Tibial nerve (tissue), 4 donors: ENCODE measurements at places on chromosomes 4 and X. TPM values are rescaled to one million over a fixed set of nuclear protein-coding genes. Genes with fewer than 3 reads are reported as not detected.

The UGT2B11 gene
- not detected for total RNA-seq

The NUP54 gene
- total RNA-seq, result 27.5 TPM

The SMPX gene
- total RNA-seq, result not detected

The REPS2 gene
- 9.0 TPM for total RNA-seq

DNA sequence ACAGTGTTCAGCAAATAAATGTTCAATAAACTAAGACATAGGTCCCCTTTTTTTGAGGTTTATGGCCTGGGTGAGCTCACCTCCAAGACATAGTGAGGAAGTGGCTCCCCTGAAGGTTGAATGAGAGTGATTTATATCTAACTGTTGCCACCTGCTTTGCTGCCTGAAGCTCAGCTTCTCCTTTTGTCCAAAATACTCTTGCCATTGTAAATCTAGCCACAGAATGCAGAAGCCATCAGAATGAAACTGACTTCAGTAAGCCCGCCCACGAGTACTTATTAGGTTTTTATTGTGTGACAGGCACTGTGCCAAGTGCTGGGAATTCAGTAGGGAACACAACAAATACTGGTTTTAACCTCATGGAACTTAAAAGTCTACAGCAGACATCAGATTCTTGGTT, 18.0 kb downstream of the SPINK2 start:
- no peak overlapping the region for H3K27ac ChIP-seq
- H3K27me3 ChIP-seq, result no peaks in the 10 kb centered on the region
- H3K4me3 ChIP-seq, result no peak overlapping the region
- no peaks in the 10 kb centered on the region for H3K36me3 ChIP-seq
- H3K4me1 ChIP-seq, result peaks cover 12% of the 10 kb centered on the region
- DNase-seq, result no peak

DNA sequence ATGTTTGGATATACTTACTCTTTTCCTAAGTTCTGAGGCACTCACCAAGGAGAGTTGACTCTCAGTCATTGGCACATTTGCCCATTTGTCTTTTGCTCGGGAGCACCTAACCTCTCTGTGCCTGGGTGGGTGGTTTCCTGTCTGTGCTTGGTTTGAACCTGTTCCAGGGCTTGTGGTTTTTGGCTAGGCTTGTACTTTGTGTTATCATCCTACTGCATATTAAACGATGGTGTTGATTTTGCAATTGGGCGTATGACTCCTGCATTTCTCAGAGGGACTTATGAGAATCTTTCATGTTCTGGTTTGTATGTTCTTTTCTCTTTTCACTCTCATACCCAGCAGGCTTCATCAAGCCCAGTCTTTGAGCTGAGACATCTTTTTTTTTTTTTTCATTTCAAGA, 161.7 kb downstream of the BTC start:
- H3K4me1 ChIP-seq, result no peaks in the 10 kb centered on the region
- H3K27me3 ChIP-seq, result no peaks in the 10 kb centered on the region
- H3K27ac ChIP-seq, result no peak overlapping the region
- no peak overlapping the region for H3K4me3 ChIP-seq
- peak; percentile 41 for DNase-seq

DNA sequence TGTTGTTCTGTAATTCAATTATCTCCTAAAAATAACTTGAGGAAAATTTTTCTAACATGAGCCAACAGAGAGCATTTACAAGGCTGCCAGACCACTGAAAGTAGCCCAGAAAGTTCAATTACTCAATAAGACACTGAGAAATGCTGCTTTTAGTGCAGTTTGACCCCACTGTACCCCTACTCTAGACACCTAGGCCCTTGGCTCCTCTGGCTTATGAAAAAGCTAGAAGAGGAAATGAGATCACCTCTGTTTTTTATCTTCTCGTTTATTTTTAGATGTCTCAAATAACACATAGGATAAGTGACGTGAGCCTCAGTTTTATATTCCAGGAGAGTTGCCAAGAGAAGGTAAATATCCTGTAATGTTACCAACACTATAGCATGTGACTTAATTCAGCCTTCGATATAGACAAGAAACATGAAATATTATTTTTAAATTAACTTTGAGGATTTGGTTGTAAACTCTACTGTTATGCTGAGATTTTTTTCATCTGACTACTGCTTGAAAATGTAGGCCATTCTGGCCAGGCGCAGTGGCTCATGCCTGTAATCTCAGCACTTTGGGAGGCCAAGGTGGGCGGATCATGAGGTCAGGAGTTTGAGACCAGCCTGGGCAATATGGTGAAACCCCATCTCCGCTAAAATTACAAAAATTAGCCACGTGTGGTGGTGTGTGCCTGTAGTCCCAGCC, 24.4 kb downstream of the TNIP3 start:
- no peaks in the 10 kb centered on the region for H3K36me3 ChIP-seq
- no peak for DNase-seq
- no peak overlapping the region for H3K27ac ChIP-seq
- no peak overlapping the region for H3K4me3 ChIP-seq
- no peaks in the 10 kb centered on the region for H3K27me3 ChIP-seq

GRCh38 chr4:142110136-142110535, 473.8 kb downstream of the IL15 start:
- no peak overlapping the region for H3K27ac ChIP-seq
- no peaks in the 10 kb centered on the region for H3K4me1 ChIP-seq
- no peak for DNase-seq

- no peak overlapping the region for H3K4me3 ChIP-seq
- H3K36me3 ChIP-seq, result no peaks in the 10 kb centered on the region
- H3K27me3 ChIP-seq, result no peaks in the 10 kb centered on the region
- no peak for DNase-seq
- no peak overlapping the region for H3K27ac ChIP-seq
- no peaks in the 10 kb centered on the region for H3K4me1 ChIP-seq
Measured at GRCh38 chr4:110371016-110371770, 104.8 kb upstream of the ENPEP start.

DNA sequence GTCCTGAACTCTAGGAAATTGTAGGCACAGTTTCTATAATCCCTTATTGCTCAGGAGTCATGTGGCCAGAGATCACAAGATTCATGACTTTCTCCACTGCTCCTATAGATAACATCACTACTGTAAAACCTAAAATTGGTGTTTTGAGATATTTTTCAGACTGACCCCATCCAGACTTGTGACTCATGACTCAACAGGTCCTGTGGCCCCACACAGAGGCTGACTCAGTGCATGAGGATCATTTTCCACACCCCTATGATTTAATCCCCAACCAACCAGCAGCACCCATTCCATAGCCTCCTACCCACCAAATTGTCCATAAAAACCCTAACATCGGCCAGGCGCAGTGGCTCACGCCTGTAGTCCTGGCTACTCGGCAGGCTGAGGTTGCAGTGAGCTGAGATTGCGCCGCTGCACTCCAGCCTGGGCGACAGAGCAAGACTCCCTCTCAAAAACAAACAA, 13.2 kb upstream of the XIAP start:
- no peaks in the 10 kb centered on the region for H3K36me3 ChIP-seq
- no peak overlapping the region for H3K27ac ChIP-seq
- no peak for DNase-seq
- H3K4me3 ChIP-seq, result no peak overlapping the region

GRCh38 chrX:10709276-10709675, 88.9 kb upstream of the MID1 start:
- no peak overlapping the region for H3K27ac ChIP-seq
- no peaks in the 10 kb centered on the region for H3K4me1 ChIP-seq
- H3K27me3 ChIP-seq, result no peaks in the 10 kb centered on the region
- no peaks in the 10 kb centered on the region for H3K36me3 ChIP-seq
- H3K4me3 ChIP-seq, result no peak overlapping the region

DNA sequence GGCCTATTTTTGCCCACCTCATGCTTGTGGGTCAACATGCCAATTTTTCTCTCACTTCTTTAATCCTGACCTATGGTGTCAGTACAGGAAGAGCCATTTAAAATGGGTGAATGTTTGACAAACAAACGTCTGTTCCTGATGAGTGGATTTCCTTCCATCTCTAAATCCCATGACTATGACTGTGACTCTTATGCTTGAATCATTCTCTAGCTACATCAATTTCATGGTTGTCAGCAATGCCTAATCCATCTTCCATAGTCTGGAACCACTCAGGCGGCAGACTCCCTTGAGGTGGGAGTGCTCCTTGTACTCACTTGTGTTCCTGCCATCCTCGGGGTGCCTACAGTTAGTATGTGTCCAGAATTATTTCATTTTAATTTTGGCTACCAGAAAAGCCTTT, 194.9 kb upstream of the RPS6KA3 start:
- no peak overlapping the region for H3K4me3 ChIP-seq
- no peaks in the 10 kb centered on the region for H3K36me3 ChIP-seq
- H3K4me1 ChIP-seq, result no peaks in the 10 kb centered on the region

GRCh38 chr4:6740347-6740746, 24.4 kb downstream of the BLOC1S4 start:
- H3K4me1 ChIP-seq, result no peaks in the 10 kb centered on the region
- no peak overlapping the region for H3K27ac ChIP-seq
- no peaks in the 10 kb centered on the region for H3K27me3 ChIP-seq
- no peak overlapping the region for H3K4me3 ChIP-seq

- no peak for DNase-seq
- no peaks in the 10 kb centered on the region for H3K36me3 ChIP-seq
- H3K4me3 ChIP-seq, result no peak overlapping the region
- no peak overlapping the region for H3K27ac ChIP-seq
- no peaks in the 10 kb centered on the region for H3K27me3 ChIP-seq
Measured at GRCh38 chrX:45762699-45763647, 562.3 kb upstream of the DIPK2B start.

GRCh38 chr4:101790521-101791181, at the start of gene BANK1:
Gene BANK1, plus strand, starts transcription at chr4:101790730. Its CDS starts 151 bp downstream, at chr4:101790881.
- H3K4me1 ChIP-seq, result peaks cover 6% of the 10 kb centered on the region
- H3K4me3 ChIP-seq, result peak within 1 kb of the TSS; percentile 59
- H3K27ac ChIP-seq, result peak within 1 kb of the TSS; percentile 87
- H3K27me3 ChIP-seq, result no peaks in the 10 kb centered on the region

- H3K27me3 ChIP-seq, result no peaks in the 10 kb centered on the region
- no peak for DNase-seq
- H3K27ac ChIP-seq, result no peak overlapping the region
- no peaks in the 10 kb centered on the region for H3K36me3 ChIP-seq
Measured at GRCh38 chrX:44299177-44299576, 44.3 kb downstream of the EFHC2 start.
